SW480 (cell line): ENCODE measurements at places on chromosomes 13 and 19.

GRCh38 chr19:53824134-53824611 is at the start of gene NLRP12:
NLRP12 (minus strand) TSS chr19:53824314; CDS start chr19:53824174, 140 bp downstream.
- no peak for DNase-seq

DNA sequence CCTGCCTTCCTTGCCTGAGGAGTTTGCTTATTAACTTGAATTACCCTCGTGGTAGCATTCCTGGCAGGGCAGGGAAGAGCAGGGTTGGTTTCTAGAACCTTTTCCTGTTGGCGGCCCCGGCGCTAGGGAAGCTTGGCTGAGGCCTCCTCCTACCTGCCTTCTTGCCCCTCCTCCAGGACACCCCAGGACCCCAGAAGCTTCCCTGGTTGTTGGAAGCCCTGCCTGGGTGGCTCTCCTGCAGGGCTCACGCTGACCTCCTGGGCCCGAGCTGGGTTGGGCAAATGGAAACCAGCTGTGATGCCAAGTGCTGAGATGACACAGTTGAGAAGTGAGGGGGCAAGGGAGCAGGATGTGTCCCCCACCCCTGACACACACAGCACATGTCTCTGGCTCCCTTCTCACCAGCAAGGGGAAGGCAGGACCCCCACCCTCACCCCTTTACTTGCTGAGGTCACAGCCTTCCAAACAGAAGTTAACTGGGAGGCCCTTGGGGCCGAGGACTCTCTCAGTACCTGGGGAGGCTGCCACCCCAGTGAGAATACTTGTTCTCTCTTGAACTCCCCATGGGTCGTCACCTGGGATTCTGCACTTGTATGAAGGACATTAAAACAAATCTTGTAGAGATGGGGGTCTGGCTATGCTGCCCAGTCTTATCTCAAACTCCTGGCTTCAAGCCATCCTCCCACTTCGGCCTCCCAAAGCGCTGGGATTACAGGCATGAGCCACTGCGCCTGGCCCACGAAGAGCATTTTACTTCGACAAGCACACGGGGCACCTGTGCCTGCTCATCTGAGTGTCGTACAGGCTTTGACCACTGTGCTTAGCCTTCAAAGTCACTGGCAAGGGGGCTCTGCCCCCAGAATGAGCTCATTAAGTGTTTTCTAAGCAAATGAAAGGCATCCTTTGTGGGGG is 10.5 kb downstream of the CEBPA start:
- no peak for DNase-seq

DNA sequence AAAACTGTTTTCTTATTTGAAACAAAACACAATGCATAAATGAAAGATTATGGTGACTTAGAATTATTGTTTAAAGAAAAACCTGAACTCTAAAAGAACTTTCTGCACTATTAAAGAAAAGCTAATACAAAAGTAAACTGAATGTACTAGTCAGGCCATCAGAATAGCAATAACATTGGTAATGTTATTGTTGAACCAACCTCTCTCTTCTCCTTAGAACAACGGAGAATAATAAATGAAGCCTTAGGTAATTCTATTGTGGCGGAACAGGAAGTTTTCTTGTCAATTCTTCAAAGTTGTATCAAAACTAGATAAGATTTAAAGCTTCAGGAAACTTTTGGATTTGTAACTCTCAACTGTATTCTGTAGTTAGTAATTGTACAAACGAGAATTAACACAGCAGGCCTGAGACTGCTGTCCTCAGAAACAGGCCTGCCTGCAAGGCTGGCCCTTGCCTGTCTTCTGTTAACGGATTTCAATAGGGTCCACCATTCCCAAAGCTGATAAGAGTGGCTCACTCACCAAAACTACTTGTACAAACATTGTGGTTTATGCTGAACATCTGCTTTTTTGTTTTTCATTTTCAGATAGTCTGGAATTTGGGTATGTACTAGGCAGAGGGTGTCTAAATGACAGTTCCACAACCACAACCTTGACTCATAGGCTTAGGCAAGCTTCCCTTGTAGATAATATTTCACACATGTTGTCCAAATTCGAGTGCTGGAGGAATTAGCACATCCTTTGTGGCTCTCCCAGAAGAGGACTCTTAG is 825.8 kb downstream of the GPC5 start:
- no peak for DNase-seq

- no peak for DNase-seq
Observed at GRCh38 chr19:39196860-39197562, at the start of gene NCCRP1. NCCRP1 (plus strand) TSS chr19:39196964; CDS start chr19:39196983, 19 bp downstream.

- DNase-seq: peak; percentile 63
Observed at GRCh38 chr19:17680230-17680722, 7.9 kb downstream of the UNC13A start.

GRCh38 chr19:47447470-47448359 is 24.0 kb downstream of the SLC8A2 start:
- peak; percentile 82 for DNase-seq

DNA sequence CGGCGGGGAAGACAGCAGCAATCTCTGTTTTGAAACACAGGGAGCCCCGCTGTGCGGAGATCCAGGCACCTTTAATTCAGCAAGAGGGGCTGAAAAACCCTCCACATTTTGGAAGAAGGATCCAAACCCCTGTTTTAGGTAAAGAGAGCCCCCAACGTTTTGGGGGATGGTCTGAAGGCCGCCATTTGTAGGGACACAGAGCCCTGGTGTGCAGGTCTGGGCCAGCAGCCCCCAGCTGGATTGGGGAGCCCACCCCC is 3.5 kb upstream of the HOOK2 start:
- no peak for DNase-seq

DNA sequence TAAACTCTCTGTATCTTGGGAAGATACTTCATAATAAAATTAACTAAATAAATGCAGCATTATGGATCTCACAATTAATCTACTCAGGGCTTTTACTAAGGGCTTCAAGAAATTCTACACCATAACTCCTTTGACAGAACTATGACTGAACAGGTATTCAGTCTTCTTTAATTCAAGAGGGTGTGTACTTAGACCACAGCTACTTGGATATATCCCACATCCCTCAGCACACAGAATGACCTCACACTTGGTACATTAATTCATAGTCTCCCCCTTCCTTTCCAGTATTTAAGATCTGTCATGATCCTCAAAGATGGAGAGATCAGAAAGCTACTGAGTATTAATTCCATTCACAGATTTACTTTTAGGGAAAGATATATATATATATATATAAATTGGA is 11.6 kb downstream of the DIAPH3 start:
- DNase-seq: no peak

DNA sequence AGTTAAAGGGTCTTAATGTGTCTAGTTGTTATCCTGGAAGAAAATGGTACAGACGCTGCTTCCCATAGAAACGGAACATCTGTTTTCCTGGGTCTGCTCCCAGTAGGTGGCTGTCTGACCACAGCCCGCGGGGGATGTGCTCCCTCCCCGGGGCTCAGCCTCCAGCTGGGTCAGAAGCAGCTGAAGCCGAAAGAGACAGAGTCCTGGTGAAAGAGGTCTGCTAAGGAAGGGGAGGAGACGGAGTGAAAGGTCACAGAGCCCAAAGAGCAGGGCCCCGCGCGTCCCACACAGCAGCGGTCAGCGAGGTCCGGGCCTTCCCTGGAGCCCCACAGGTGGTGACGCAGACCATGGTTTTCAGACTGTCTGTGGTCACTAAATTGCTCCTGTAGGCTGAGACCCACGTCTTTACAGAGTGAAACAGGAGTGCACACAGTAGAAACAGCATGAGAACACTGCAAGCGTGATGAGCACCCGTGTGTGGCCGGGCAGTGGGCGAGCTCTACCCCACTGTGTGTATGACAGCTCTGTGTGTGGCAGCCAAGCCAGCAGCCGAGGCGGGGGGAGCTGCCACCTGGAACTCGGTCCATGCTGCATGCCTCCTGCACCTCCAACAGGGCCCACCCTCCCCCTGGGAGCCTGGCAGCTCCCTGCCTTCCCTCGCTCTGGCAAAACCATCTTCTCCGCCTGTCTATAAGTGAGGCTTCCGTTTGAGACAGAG is 52.0 kb upstream of the C13orf46 start:
- no peak for DNase-seq

DNA sequence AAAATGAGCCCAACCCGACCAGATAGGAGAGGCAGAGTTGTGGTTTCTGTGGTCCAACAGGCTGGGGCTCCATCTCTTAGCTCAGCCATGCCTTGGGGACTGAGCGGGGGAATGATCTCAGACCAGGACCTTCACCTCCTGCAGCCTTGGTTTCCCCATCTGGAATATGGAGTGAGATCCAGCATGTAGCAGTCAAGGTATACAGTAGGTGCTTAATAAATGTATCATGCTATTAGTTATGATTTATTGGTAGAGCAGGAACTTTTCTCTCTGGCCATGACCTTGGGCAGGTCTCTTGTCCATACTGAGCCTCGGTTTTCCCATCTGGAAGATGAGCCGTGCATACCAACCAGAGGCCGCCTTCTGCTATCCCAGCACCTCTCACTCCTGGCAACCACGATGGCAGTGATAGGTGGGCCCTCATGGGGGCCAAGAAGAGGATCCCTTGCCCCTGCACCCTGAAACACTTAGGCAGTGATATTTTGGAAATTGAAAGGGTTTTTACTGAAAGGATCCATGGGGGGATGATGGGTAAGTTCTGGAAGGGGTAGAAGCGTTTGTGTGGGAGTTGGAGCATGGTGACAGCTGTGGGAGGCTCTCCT is 9.1 kb downstream of the TM6SF2 start:
- no peak for DNase-seq

DNA sequence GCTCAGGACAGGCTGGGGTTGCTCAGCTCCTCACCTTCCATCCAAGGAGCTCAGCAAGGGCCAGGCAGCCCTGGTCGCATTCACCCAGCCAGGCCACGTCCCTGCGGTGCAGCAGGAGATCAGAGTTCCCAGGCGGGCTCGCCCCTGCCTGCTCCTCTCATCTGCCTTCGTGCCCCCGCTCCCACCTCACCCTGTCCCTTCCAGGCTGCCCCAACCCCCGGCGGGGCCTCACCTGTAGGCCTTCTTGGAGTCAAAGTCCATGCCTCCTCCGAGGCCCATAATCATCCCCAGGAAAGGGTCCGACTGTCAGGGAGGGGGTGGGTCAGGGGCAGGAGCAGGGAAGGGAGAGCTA is 1.3 kb upstream of the RINL start:
- no peak for DNase-seq

GRCh38 chr13:29758531-29759114 is 91.8 kb downstream of the UBL3 start:
- no peak for DNase-seq

GRCh38 chr13:52785739-52786138 is 46.1 kb upstream of the CNMD start:
- DNase-seq: no peak

- DNase-seq: no peak
Observed at GRCh38 chr13:25881136-25881926, 170.5 kb downstream of the SHISA2 start.

DNA sequence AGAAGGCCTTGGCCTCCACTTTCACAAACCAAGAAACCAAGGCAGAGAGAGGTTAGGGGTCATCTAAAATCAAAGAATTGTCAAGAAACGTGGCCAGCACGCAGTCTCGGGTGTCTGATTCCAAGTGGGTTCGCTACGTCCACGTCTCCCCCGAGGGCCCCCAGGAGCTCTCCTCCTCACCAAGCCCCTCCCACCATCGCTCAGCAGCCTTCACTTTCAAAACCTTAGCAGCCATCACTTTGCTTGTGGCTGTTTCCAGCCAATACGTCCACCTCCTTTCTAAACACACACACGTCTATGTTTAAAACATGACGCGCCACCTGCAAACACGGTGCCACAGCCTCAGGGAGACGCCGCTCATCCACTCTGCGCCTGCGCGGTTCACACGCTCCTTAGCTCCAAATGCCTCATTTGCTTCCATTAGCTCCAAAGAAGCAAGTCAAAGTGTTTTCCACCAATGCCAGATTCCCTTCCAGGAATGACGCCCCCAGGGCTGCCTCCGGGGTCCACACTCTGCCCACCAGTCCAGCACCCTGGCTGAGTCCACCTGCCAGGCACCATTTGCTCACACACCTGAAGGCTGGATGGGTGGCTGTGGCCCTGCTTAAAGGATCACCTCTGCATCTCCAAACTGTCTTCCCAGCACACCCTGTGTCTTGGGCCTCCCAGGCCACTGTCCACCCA is 5.5 kb downstream of the RASA3 start:
- no peak for DNase-seq

- peak; percentile 35 for DNase-seq
Observed at GRCh38 chr19:14954071-14954655, 12.9 kb downstream of the OR7C2 start.

GRCh38 chr13:26604784-26605545 is 47.5 kb downstream of the WASF3 start:
- no peak for DNase-seq

DNA sequence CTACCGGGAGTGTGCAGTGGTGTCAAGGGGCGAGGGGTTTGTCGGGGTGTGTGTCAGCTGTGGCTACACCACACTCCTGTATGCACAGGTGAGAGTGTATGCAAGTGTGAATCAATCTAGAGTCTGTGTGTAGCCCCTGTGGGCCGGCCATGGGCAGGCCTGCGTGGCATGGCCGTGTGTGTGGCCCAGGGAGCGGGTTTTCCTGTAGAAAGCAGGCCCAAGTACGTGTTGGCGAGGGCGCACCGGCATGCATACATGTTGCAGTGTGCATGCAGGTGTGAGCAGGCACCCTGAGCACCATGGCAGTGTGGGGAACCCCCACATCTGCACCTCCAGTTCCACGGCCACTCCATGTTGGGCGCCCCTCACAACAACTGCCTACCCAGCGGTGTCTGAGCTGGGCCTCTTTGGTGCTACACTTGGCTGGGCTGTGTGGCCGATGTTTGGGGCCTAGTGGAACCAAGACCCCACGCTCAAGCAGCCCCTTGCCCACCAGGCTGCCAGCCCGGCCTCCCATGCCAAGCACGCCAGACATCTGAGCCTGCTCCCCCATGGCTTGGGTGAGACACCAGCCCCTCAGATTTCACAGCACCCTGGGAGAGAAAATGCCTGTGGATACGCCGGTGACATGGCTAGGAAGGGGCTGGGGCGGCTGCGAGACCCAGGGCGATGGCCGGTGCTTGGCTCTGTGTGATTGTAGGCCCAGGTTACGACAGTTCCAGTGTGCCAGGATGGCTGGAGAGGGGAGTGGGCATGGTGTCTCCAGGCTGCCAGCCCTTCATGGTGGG is 2.1 kb downstream of the NFIX start:
- no peak for DNase-seq

DNA sequence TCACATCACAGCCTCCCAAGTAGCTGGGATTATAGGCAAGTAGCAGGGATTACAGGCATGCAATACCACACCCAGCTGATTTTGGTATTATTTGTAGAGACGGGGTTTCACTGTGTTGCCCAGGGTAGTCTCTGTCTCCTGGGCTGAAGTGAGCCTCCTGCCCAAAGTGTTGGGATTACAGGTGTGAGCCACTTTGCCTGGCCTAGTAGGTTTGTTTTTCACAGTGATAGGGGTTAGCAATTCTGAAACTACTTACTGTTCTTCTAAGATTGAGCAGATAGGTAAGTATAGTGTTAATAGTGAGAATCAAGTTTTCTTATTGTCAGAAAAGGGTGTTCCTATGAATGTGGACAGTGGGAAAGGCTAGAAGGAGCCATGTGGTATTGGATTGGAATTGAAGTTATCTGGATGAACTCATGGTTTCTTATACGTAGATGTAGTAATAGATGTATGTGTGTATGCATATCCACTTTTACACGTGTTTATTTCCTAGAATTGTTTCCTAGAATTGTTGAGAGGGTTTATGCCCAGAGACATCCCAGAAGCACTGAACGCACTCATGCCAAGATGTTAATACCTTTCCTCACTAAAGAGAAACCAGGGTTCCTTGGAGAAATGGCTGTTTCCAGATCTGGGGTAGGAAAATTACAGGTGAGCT is 49.1 kb downstream of the SAE1 start:
- no peak for DNase-seq

- DNase-seq: no peak
Observed at GRCh38 chr13:94761407-94761806, 49.1 kb upstream of the SOX21 start.
